ENCODE measurements at places on chromosomes 1 and 21. TPM values are rescaled to one million over a fixed set of nuclear protein-coding genes. Genes with fewer than 3 reads are reported as not detected.

FCER1G gene
- not detected for total RNA-seq

UBE2U gene
- total RNA-seq: not detected

SFN gene
- not detected for total RNA-seq

KRTAP13-2 gene
- not detected for total RNA-seq

KCNN3 gene
- not detected for total RNA-seq

CSDE1 gene
- 808 TPM for total RNA-seq

Measured in GM23248 (cell line).